ENCODE measurements at places on chromosomes 13 and 19. TPM values are rescaled to one million over a fixed set of nuclear protein-coding genes. Genes with fewer than 3 reads are reported as not detected.

GRCh38 chr13:77817521-77817920 lies 101.1 kb downstream of the EDNRB start:
- no peak for DNase-seq

- DNase-seq = no peak
Measured at GRCh38 chr13:113192279-113192678, 16.2 kb downstream of the PCID2 start.

DNA sequence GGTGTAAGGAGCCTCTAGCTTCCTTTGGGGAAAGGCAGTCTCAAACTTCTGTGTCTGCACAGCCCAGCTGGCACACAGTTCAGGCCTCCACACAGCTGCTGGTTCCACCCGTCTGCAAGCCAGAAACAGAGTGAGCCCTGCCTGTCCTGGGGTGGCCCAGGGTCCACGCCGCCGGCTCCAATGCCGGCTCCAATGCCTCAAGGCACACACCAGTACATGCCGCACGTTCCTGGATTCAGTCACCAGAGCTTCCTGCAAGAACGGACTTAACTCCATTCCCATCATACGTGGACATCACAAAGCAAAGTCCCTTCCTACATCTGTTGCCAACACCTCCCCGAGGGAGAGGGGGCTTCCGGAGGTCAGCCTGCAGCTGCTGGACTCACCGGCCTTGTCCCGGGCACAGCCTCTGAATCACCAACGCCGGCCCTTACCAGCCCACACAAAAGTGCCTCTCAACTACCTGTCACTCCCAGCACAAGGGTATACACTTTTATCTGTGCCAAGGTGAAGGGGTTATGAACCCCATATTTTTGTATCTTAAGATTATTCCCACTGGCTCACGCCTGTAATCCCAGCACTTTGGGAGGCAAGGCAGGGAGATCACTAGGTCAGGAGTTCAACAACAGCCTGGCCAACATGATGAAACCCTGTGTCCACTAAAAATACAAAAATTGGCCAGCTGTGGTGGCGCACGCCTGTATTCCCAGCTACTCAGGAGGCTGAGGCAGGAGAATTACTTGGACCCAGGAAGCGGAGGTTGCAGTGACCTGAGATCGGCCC lies 8.5 kb downstream of the SH3GL1 start:
- DNase-seq = peak; percentile 78

CAPN12 gene
- total RNA-seq = 0.11 TPM

FCER2 gene
- total RNA-seq = not detected

WDR87 gene
- total RNA-seq = not detected
